ENCODE measurements at places on chromosomes 6 and 20. TPM values are rescaled to one million over a fixed set of nuclear protein-coding genes. Genes with fewer than 3 reads are reported as not detected.

The DNAH8 gene
- not detected for total RNA-seq

The MOG gene
- total RNA-seq = 0.45 TPM

GRCh38 chr20:5222919-5223634, 93.7 kb downstream of the PROKR2 start:
- peak; percentile 84 for DNase-seq

- no peak for DNase-seq
These were observed 33.9 kb upstream of the BCLAF1 start for GRCh38 chr6:136323431-136324112.

DNA sequence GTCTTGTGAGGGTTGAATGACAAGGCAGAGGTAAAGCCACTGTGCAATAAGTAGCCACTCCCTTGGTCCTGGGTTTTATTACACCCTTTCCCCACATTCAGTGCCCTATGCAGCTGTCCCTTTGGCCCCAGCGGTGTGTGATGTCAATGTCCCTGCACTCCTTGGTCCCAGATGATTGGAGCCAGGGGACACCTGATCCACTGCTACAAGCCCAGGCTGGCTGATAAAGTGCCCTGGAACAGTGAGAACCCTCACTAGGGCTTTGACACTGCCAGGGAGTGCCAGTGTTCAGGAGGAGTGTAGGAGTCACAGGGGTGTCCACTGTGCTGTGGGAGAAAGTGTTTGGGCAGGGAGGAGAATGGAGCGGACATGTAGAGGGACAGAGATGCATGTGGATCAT, 30.4 kb downstream of the GABRR1 start:
- no peak for DNase-seq

DNA sequence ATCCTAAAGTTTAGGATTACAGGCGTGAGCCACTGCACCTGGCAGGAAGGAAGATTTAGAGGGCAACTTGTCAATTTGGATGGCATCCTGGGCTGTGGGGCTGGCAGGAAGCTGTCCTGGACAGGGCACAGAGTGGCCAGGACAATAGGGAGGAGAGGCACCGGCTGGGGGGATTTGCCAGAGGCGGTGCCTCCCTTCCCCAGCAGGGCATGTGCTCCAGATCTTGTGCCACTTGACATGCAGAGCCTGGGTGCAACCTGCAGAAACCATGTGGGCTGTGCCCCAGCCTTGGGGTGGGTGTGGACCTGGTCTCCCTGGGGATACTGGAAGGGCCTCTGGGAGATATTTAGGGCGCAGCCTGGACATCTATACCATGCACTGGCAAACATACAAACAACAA, 58.6 kb upstream of the EEF1A1 start:
- peak; percentile 71 for DNase-seq

DNA sequence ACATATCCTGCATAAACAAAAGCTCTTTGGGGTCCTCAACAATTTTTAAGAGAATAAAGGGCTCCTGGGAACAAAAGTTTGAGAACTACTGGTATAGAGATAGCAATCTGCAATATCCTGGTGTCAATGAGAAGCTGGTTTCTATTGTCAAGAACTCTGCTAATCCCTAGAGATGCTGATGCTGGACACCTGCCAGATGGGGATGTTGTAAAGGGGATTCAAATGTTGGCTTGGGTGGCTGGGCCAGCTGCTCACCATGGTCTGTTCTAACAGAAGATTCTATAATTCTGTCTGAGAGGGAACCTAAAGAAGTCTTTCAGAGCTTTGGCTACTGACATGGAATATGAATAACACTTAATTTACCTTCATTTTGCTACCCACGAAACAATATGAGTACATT, 137.8 kb downstream of the BTBD9 start:
- DNase-seq = no peak

DNA sequence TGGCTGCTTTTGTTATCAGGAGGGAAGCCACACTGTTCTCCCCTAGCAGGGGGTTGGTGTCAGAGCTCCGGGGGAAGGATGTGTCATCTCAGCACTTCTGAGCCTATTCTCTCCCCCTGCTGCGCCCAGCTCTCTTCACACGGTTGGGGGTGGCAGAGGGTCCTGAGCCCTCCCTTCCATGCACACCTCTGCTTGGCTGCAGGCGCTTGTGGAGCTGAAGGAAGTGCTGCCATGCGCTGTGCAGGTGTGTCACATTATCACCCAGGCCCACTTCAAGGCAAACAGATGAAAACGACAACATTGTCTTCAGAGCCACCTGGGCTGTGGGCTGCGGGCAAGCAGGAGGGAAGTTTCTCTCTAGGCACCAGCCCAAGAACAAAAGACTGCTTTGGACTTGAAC, 263.4 kb downstream of the BMP7 start:
- DNase-seq = peak; percentile 82

DNA sequence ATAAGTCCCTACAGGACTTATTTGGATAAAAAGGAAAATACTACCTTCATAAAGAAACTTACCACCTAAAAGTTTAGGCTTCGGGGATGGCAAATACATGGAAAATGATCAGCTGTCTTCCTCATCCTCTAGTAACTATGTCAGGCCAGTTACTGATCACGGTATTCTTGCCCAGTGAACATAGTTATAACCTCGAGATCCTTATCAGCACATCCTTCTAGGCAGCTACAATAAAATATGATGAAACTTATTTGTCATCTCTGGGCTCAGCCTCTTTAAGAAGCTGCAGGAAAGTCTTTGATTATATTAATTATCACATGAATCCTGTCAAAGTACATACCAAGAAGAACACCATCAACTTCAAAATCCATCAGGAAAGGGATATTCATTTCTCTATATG, 41.8 kb downstream of the SF3B5 start:
- DNase-seq = no peak

DNA sequence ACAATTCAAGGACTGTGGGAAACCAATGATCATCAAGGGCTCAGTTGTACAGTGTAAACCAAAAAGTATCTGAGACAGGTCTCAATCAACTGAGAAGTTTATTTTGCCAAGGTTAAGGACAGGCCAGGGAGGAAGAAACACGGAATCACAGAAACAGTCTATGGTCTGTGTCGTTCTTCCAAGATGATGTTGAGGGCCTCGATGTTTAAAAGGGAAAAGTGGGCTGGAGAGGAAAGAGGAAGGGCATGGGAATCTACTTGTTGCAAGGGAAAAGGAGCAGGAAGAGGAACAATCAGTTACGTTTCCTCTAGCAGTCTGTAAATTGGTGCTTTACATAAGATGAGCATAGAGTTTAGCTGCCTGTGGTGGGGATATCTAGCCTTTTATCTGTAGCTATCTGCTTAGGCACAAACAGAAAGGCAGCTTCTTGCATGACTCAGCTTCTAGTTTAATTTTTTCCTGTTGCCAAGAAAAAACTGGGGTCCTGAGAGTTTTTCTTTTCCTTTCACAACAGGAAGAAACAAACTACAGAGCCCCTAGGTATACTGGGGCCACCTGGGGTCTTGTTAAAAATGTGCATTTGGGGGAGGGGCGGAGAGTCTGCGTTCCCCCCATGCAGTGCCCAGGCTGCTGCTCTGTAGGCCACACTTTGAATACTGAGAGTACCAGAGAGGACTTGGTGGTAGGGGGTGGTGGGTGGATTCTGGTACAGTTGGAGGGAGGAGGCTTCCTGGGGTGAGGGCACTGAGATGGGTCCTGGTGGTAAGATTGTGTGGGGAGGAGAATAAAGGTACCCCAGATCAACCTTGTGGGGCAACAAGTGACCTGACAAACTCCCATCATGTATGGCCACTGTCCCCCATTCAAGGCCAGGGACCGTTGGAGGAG, 35.3 kb upstream of the EZR start:
- peak; percentile 89 for DNase-seq

DNA sequence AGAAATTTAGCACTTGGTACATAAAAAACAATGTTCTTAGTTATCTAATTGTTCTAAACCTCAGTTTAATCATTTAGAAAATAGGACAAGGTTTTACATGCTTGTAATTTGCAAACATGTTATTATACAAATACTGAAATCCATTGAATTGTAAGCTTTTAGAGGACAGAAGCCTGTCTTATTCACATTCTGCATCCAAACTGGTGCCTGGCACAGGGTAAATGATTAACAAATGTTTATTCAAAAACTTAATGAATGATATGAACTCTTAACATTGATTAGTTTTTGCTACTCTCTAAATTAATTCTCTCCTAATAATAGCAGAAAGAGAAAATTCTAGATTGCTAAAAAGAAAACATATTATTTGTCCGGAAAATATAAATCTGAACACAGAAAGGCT, 58.4 kb upstream of the MCM9 start:
- DNase-seq = no peak

GRCh38 chr6:107816818-107817217, 7.3 kb downstream of the SCML4 start:
- no peak for DNase-seq

DNA sequence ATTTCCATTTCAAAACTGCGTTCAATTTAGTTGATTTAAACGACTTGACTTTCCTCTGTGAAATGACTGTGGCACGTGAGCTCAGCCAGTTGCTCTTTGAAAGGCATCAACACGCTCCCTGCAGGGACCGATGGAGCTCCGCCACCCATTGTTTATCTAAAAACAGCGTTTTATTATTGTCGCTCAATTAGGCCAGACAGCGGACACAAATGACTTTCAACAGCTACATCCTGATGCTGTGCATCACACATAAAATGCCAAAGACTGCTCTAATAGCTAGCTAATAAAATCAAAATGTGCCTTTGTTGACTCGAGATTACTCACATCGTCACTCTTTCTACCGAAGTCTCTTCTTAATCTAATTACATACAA, 332.5 kb downstream of the CD83 start:
- no peak for DNase-seq

DNA sequence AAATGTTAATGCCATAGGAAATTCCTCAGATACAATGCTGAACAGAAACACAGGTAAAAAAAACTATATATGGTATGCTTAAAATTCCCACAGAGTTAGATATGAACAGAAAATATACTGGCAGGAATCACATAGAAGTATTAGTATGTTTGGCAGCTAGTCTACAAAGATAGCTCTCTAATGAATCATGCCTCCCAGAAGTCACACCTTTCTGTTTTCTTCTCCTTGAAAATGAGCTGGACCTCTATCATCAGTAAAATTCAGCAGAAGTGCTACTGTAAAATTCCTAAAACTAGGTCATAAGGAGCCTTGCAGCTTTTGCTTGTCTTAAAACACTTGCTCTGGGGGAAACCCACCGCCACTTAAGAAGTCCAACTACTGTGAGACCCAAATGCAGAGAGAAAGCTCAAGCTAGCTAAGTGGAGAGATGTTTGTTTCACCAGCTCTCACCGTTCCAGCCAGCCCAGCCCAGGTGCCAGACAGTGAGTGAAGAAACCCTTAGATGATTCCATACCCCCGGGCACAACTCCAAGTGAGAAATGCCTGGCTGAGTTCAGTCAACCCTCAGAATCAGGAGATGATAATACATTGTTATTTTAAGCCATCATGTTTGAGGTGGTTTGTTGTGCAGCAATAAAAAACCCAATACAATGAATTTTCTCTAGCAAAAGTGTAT, 43.0 kb downstream of the TSPYL4 start:
- DNase-seq = peak; percentile 77

- peak; percentile 93 for DNase-seq
These were observed 541 bp downstream of the SNX21 start for GRCh38 chr20:45833883-45834796.

DNA sequence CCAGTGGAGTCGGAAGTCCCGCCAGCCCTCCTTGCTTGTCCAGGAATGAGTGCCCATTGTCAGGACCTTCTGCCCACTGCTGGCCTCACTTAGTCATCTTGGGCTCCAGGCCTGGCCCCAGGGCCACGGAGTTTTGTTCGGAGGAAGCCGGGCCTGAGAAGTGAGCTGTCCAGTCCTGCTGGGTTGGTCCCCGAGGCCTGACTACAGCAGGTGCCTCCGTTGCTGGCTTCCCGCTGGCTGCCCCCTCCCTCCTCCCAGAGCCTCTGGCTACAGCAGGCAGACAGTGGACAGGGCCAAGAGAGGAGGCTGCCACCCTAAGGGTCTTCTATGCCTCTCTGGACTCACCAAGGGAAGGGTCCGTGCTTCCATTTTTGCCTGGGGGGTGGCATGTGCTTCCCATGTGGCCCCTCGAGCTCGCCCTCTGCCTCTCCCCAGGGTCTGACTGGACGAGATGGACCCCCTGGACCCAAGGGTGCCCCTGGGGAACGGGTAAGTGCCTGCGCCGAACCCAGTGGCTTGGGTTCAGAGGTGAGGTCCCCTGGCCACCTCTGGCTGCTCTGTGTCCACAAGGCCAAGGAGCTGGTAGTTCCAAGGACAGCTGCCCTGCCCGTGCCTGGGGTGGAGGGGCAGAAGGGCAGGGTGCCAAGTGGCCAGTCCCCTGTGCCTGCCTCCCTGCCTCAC, 2.8 kb downstream of the COL9A3 start:
- no peak for DNase-seq

GRCh38 chr6:43733471-43734293, 36.3 kb upstream of the VEGFA start:
- DNase-seq = peak; percentile 40

DNA sequence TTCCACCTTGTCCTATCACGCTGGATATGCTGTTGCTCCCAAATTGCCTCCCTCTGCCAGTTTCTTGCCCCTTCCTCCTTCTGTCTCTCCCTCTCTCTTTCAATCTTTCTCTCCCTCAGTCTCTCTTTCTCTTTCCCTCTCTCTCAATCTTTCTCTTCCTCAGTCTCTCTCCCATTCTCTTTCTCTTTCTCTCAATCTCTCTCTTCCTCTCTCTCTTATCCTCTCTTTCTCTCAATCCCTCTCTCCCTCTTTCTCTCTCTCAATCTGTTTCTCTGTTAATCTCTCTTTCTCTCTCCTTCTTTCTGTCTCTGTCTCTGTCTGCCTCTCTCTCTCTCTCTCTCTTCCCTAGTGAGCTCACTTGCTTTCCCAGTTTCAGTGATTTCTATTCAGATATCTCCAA, 245.8 kb downstream of the ESR1 start:
- no peak for DNase-seq

DNA sequence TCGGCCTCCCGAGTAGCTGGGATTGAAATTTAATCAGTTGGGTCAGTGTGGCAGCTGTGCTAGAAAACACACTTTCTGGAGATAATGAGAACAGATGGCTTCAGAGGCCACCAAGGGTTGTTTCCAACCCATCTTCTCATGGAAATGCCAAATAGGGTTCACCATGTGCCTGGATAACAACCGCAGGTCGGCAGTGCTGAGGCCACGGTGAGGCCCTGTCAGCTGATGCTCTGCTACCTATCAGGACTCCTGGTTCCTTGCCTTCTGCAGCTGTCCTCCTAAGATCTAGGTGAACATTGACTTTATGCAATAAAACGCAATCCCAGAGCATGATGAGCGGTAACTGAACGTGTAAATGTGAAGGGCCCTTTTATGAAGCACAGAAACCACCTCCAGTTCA, 139.3 kb upstream of the SNX9 start:
- DNase-seq = no peak

GRCh38 chr20:23639490-23639958, 1.8 kb upstream of the CST3 start:
- DNase-seq = no peak

- peak; percentile 88 for DNase-seq
These were observed 59.2 kb upstream of the ADGRB3 start for GRCh38 chr6:68575765-68576439.
